Tongue (tissue), 3 donors: ENCODE measurements at places on chromosomes 2 and 18. TPM values are rescaled to one million over a fixed set of nuclear protein-coding genes. Genes with fewer than 3 reads are reported as not detected.
A peak's percentile ranks its signal among the peaks of the same experiment; 100 is the strongest.

The CHRNG gene
- total RNA-seq = 19.5 TPM

The PDCD1 gene
- total RNA-seq = not detected

The ZDBF2 gene
- total RNA-seq = 38.6 TPM

The SERPINB12 gene
- 2.6 TPM for total RNA-seq

The CD8B2 gene
- total RNA-seq = not detected

The NTSR2 gene
- total RNA-seq = not detected

The RNU2-63P gene
- total RNA-seq = not detected

The PMS1 gene
- 31.3 TPM for total RNA-seq

DNA sequence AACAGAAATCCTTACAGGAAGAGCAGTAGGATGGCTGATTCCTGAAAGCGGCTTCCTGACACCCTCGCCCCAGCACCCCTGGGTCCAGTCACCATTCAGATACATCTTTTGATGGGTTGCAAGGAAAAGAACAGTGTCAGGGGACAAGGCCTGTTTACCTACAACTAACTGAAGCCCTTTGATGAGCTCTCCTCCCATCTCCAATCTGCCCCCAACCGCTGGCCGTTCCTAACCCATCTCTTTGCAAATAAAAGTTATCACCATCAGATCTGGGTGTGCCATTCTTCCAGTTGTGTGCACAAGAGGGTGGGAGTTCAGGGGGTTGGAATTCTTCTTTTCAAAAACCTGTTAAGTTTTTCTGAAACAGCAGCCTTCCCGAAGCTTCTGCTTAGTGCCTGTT lies 48.9 kb downstream of the ARL4C start:
- DNase-seq = no peak

DNA sequence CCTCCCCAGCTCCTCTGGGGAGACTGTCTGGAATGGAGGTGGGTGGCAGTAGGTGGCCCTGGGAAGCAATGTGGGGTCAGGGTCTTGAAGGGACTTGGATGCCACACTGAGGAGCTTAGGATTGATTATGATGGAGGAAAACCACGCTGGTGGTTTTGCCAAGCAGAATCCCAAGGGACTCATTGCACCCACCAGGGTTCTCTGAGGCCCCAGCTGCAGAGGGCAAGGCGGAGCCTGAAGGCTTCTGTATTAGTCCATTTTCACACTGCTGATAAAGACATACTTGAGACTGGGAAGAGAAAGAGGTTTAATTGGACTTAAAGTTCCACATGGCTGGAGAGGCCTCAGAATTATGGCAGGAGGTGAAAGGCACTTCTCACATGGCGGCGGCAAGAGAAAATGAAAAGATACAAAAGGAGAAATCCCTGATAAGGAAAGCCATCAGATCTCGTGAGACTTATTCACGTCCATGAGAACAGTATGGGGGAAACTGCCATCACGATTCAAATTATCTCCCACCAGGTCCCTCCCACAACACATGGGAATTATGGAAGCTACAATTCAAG lies 87.2 kb upstream of the YWHAQ start:
- DNase-seq = no peak

DNA sequence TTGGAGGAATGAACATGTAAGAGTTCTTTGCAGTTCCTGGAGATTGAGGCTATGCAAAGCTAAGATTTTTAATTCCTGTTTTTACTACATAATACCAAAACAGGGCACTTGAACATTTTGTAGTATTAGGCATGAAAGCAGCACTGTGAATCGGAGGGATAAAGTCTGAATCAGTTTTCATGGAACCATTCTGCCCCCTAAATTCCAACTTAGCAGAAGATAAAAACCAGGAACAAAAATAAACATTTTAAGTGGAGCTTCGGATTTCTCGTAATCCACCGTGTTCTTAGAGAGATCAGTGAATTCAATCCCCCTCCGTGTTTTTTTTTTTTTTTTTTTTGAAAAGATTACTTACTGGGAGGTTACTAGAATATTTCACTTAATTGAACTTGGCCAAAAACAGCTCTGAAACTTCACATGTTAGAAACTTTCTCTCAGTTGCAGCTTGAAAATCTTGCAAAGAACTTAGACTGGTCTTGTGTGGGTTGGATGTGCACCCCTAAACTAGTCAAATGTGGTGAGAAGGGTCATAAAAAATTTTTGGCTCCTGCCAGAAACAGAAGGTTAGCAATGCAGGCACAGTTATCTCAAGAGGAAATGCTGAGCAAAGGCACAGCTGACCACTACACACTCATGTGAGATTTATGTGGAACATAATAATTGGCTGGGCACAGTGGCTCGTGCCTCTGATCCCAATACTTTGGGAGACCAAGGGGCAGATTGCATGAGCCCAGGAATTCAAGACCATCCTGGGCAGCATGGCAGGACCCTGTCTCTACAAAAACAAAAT lies 145.4 kb upstream of the RNF152 start:
- DNase-seq = peak; percentile 61

GRCh38 chr2:218010984-218011652 lies 8.3 kb upstream of the TNS1 start:
- DNase-seq = peak; percentile 50

DNA sequence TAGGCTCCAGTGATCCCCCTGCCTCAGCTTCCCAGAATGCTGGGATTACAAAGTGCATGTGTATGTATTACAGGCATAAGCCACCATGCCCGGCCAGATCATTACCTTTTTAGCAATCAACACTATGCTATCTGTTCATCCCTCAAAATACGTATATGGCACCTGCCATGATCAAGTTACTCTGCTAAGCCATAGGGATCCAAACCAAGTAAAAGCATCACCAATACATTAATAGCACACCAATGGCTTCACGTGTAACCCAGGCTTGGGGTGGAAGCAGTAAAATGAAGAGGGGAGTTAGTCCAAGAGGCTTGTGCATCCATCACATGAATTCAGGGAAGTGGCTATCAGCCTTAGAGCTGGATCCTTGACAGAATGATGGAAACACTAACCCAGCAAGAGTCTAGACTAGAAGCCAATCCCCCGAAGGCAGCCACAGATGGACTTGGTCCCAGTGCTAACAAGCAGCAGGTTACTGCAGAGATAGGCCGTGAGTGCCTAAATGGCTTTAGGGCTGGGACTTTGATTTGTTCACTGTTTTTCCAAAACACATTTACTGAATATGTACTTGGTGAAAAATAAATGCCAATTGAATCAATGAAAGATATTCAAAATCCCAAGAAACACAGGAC lies 11.3 kb downstream of the HDLBP start:
- no peak for DNase-seq

- DNase-seq = no peak
Measured at GRCh38 chr2:183604065-183604464, 479.8 kb downstream of the NUP35 start.

DNA sequence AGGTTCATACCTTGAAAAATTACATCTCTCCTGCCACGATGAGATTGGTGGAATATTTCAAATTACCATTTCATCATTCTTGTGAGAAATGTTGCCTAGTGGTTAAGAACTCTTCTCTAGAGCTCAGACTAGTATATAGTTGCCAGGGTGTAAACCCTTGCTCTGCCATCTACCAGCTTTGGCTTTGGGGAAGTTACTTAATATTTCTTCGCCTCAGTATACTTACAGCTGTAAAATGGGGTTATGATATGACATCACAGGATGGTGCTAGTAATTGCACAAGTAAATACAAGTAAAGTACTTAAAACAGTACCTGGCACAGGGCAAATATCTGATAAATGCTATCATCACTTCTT lies 1.5 kb downstream of the SPOPL start:
- DNase-seq = peak; percentile 14

- no peak for DNase-seq
Measured at GRCh38 chr2:110105608-110106467, 9.8 kb downstream of the MALL start.

- DNase-seq = peak; percentile 16
Measured at GRCh38 chr18:2410688-2411087, 160.6 kb downstream of the METTL4 start.

DNA sequence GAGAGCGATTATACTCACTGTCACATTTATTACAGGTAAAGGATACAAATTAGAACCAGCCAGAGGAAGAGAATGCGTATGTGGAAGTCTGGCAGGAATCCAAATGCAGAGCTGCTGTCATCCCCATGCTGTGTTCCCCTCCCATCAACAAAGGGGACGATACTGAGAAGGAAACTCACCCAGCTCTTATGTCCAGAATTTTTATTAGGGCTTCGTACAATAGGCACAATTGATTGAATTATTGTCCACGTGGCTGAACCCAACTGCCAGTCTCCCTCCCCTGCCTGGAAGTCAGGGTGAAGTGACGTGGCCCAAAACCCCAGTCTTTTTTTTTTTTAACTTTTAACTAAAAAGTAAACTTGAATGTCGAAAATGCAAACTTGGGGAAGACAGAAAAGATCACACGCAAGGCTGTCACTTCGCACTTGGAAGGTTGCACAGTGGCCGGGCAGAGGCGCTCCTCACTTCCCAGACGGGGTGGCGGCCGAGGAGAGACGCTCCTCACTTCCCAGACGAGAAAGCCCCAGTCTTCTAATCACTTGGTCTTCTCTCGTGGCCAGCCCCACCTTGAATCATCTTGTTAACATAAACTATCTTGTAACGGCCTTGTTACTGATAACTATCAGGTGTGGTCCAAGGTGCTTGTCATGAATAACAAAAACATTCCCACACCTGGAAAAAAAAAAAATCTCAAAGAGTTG lies 40.0 kb upstream of the ITSN2 start:
- no peak for DNase-seq

- no peak for DNase-seq
Measured at GRCh38 chr2:72293620-72294019, 146.0 kb upstream of the CYP26B1 start.

DNA sequence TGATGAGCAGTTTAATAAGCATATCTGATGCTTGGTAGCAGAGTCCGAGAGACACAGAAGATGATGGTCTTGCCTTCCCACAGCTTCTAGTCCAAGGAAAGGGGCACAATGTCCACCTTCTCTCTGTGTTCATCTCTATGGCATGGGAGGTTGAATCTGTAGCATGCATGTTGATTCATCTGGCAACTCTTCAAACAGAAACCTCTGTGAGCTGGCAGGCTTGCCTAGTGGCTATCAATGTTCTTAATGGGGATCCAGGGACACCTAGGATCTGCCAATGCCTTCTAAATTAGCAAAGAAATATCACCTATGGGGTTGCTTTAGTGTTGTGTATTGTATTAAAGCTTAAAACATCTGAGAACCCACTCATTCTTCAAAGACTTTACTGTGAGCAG lies 170.8 kb downstream of the INO80D start:
- DNase-seq = no peak

- DNase-seq = no peak
Measured at GRCh38 chr18:52313213-52313612, 26.8 kb upstream of the DCC start.

- DNase-seq = peak; percentile 79
Measured at GRCh38 chr18:13302457-13303225, 84.1 kb downstream of the LDLRAD4 start.

- no peak for DNase-seq
Measured at GRCh38 chr2:237894986-237895543, 35.6 kb downstream of the RAMP1 start.

GRCh38 chr18:35409911-35410310 lies 32.8 kb upstream of the ZNF396 start:
- no peak for DNase-seq
